ENCODE measurements at places on chromosomes 5 and 9.

DNA sequence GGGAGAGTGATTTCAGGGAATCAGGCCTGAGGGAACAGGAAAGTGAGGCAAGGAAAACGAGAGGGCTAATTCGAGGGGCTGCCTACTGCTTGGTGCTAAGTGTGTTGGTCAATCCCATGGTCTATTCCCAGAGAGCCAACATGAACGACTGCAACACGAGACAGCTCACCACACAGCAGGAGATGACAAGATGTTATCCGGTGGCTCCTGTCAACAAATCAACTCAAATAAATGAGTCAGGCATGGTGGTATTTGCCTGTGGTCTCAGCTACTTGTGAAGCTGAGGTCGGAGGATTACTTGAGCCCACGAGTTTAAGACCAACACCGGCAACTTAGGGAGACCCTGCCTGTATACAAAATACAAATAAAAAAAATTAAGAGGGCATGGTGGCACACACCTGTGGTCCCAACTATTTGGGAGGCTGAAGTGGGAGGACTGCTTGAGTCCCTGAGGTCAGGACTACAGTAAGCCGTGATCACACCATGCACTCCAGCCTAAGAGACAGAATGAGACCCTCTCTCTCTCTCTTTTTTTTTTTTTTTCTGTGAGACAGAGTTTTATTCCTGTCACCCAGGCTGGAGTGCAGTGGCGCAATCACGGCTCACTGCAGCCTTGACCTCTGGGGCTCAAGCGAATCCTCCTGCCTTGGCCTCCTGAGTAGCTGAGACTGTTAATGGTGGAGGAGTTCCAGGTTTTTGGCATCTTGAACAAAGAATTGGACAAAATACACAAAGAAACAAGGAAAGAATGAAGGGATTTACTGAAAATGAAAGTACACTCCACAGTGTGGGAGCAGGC lies 9.0 kb upstream of the FAF2 start:
- DNase-seq: no peak

DNA sequence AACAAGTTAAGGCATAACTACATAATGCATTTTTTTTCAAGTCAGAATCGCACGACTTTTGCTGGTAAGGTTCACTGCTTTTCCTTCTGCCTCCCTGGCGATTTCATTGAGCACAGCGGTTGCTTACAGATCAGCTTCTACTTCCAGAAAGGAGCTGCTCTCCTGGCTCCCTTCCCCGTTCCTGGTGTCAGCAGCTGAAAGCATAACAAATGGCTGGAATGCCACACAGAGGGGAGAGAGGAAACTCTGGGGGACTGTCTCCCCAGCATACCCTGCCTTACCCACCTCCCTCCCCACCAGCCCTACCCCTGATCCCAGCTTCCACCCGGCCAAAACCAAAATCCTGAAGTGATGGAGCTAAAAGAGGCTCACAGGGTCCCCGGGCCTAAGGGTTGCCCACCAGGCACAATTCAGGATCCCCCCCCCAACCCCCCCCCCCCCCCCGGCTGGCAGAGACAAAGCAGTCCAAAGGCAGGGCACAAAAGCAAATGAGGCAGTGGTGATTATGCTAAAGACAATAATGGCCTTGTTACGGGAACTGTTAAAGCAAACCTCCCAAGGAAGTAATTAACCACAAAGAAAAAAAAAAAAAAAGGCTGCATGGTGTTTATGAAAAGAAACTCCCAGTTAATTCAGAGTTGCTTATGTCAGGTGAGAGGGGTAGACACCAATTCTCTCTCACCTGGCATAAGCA lies 126.1 kb upstream of the WWC1 start:
- DNase-seq: no peak

DNA sequence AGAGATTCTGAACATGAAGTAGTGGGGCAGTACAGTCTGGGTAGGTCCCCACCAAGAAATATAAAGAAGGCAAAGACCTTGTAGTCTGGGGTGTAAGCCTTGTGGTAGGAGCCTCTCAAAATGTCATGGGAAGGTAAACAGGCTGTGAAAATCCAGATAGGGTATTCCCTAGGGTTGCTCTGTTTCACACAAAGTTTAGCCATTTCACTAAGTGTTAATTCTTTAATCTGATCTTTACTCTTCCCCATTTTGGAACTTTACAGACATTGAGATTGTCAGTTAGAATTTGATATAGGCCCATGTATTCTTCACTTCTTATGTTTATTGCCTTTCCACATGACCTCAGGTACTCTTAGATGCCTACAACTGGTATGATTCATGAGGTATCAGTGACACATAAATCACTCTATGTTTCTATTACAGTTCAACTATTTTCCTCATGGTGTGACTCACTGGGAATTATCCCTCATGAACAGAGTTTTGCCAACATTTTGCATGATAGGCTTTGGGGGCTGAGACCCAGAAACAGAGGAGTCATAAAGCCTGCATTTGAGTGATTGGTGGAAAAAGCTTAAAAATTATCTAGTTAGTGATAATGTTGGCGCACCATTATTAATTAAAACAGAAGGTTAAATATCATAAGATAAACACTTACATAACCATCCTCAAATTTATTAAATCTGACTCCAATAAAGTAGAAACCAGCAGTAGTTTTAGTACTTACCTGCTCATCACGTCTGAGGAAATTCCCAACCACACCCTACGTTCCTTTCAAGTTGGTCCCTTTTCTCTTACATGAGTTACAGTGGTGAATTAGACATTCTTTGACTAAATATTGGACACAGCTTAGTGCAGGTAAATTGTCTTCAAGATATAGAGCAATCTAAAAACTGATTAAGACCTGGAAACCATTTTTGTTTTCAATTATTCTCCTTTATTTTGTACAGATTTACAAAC lies 399.8 kb upstream of the MEF2C start:
- no peak for DNase-seq

DNA sequence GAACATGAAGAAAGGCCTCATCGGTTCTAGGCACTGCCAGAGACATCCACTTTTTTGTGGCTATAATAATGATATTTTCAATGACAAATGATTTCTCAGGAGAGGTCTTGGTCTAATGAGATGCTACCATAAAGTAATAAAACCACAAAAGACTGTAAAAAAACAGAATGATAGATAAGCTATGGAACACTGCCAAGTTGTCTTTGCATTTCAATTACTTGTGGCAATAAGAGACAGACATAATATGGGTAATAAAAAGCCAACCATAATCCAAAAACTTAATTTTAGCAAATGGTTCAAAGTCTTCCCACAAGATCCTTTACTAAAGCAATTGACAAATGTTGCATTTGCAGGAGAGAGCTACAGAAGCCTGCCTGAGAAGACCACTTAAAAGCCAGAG lies 292.5 kb downstream of the ATPSCKMT start:
- no peak for DNase-seq

DNA sequence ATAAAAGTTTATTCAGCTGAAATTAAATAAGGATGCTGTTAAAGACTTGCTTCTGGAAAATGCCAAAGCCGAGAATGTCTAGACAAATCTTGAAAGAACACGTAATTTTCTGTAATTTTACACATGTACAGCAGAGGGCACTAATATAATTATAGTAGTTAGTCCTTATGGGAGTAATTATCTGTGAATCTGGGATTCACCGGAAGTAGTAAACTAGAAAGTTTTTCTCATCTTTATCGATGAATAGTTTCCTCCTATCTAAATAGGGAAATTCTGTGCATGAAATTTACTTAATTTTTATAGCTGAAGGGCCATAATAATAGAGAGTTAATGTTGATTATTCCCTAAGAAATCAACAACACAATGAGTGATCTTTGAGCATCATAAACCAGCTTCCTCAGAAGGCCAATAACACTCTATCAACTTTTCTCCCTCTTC lies 18.4 kb upstream of the CNTLN start:
- no peak for DNase-seq

Measured in NCI-H2107 (cell line).